Heart left ventricle (tissue), 16 donors: ENCODE measurements at places on chromosomes 2 and 18.

GRCh38 chr2:207770602-207771404 is 1.1 kb upstream of the FZD5 start:
- DNase-seq: no peak

DNA sequence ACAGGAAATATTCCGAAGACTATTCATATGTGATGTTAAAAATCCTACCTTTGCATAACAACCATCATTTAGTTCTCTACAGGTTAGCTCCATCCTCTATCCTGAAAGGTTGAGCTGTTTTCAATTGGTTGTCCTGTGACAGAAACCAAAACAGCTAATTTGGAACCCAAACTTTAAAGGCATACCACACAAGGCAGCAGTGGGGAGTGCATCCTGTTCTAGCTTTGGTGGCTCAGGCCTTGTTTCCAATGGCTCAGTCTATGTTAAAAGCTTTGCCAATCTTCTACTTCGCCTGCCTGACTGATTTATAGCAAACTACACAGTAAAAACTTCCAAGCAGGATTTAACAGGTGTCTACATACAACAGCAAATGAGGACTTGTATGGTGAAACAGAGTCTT is 3.2 kb downstream of the CD226 start:
- DNase-seq: no peak

DNA sequence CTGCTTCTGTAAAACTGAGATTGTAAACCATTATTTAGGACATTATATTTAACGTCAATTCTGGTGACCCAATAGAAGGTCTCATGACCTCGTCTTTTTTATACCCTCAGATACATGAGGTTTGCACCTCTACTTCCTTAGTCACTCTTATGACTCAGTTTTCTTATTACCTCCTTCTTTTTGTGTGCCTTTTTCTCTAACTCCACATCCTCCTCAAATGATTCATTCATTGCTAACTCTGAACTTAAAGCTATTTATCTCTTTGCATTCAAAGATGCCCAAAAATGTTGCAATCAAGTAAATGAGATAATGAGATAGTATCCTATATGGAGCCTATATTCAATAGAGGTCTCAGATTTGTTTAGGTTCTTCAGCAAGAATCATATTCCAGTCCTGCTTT is 121.0 kb upstream of the KYNU start:
- no peak for DNase-seq

DNA sequence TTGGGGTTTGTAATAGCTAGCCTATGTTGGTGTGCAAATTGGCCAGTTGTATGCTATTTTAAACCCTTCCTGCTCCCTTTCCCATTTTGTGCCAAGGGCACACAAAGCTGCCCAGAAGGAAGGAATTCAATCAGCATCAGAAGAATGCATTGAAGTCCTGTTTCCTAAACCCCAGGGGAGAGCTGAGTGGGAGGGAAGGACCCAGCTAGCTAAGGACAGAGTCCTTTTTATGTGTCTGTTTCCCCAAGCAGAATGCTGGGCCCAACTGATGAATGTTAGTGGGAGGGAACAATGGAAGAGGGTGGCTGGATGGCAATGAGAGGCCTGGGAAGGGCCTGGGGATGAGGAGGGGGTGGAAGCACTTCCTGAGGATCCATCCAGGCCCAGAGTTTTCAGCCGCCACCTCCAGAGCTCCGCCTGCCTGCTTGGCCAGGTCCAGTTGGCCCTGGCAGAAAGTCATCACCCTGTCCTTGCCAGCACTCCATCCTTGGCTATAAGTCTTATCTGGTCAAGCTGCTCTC is 32.7 kb downstream of the MEX3C start:
- DNase-seq: no peak

- DNase-seq: no peak
Measured at GRCh38 chr2:116094196-116094595, 1651.8 kb downstream of the DPP10 start.

DNA sequence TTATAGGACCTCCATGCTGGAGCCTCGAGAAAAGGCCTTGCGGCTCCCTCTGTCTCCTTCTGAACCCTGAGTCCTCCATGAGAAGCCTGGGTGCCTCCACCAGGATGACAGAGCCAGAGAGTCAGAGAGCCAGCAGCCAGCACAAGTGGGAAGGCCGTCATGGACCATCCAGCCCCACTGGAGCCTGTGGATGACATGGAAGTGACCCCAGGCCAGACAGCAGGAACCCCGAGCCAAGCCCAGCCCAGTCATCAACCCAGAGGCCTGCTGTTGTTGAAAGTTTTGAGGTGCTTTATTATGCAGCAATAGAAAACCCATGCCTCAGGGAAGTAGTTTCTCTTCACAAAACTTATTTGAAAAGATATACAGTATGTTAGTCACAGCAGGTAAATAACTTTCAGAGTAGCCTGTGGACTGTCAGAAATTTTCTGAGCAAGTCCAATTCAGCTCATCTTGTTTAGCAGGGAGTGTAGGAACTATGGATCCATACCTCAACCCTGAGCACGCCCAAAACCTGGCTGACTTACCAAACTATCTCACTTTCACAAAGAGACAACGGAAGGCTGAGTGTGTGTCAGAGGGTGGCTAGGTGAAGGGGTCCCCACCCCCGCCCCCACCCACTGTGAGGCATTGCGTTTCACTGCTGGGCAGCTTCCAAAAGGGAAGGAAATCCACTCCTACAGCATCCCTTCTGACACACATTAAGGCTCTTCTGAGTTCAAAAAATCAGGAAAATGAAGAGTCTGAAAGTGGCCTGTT is 79.9 kb upstream of the NDUFV2 start:
- no peak for DNase-seq

DNA sequence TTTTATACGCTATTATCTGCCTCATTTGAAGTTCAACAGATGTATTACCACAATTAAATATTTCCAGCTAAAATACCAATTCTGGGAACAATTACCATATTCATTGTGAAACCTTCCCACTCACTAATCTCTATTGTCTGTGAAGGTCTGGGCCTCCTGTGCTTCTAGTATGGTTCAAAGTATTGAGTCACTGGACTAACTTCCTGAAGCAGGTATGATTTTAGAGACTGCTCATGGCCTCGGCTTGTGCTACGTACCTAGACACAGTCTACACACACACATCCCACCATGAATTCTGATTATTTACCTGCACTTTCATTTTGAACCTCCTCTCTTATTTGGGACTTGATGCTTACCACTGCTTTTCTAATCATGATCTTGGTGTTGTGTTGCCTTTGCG is 180.7 kb upstream of the EPHA4 start:
- no peak for DNase-seq

DNA sequence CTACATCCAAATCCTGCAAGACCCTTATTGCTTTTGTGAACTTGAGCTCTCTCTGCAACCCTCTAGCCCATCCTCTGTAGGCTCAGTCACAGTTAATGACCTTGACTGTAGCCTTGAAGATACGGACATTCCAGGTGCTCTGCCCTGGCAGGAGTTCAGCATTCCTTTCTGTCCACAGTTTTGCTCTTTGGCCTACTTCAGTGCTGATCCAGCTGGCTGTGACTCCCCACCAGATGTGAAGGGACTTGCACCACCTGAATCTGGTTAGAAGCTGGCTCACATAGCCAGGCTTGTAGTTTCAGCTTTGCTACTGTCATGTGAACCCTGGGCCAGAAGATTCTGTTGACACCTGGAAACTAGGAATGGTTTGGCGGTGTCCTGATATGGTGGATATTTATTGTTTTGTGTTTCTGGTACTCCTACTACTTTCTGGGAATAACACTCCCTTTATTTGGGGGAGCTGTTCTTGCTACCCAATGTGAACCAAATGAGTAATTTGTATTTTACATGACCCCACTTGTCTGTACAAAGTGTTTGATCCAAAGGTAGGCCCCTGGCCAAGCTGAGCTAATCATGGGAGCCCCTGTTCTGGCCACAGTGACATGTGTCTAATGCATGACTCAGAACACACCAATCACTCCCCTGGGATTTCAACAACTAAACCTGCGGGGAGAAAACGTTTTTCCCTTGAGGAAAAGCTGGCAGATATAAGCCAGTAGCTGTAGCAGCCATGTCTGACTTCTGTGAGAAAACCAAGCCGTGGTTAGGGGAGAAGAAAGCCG is 73.4 kb downstream of the CDCA7 start:
- peak; percentile 63 for DNase-seq

- DNase-seq: peak; percentile 72
Measured at GRCh38 chr2:12501469-12502158, 215.1 kb upstream of the TRIB2 start.

- no peak for DNase-seq
Measured at GRCh38 chr2:10990561-10991111, 78.9 kb downstream of the KCNF1 start.

GRCh38 chr2:127578411-127578810 is 42.9 kb downstream of the MYO7B start:
- no peak for DNase-seq

- DNase-seq: no peak
Measured at GRCh38 chr2:226969417-226970080, 133.7 kb downstream of the RHBDD1 start.

GRCh38 chr2:13193900-13194299 is 477.2 kb downstream of the TRIB2 start:
- DNase-seq: no peak
